ENCODE measurements at places on chromosomes 7 and 10.

- no peak for DNase-seq
Observed at GRCh38 chr7:141700848-141701371, 1.1 kb downstream of the DENND11 start.

GRCh38 chr7:148142660-148143248 is 447.8 kb upstream of the C7orf33 start:
- DNase-seq: no peak

- DNase-seq: no peak
Observed at GRCh38 chr10:106682175-106682574, 482.3 kb downstream of the SORCS1 start.

DNA sequence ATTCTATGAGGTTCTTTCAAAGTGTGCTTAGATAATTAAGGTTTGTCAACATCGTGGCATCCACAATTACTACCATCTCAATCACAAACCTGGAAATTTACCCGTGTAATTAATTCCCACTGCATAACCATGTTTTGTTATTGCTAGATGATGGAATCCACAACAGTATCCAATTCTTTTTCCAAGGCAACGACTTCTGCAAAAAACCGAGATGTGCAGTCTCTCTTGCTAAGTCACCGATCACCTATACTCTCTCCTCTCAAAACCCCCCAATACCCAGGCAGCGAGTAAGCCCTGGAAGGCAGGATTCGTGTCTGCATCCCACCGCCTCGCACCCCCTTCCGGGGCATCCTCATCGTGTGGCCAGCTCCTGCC is 678 bp upstream of the EIF4H start:
- no peak for DNase-seq

GRCh38 chr7:7614018-7614741 is 26.4 kb upstream of the UMAD1 start:
- DNase-seq: no peak

All from T-helper 2 cell treated with Interferon-gamma antibody and Interleukin-4, amounts not matched to agents 5 μg/mL and 100 μg/mL, for 36 hours (primary cell).